T-helper 2 cell (primary cell): ENCODE measurements at places on chromosomes 13 and 19.

DNA sequence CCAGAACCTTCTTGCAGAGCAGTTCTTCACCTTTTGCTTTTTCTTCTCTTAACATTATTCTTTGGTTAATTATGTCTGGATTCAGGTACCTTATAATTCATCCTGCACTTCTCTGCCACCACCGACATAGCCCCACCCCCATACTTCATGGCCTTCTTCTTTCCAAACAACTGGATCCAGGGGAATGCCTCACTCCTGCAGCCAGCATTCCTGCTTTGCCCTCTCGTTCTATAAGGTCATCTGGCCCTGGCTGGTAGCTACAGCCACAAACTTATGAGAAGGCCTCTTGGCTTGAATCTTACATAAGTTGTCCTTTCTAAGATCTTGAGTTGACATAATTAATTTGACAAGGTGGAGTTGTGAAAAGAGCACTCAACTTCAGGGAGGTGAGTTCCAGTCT, 84.1 kb upstream of the FRY start:
- no peak for DNase-seq

- DNase-seq, result no peak
Observed at GRCh38 chr13:31037874-31038500, 105.5 kb downstream of the TEX26 start.

DNA sequence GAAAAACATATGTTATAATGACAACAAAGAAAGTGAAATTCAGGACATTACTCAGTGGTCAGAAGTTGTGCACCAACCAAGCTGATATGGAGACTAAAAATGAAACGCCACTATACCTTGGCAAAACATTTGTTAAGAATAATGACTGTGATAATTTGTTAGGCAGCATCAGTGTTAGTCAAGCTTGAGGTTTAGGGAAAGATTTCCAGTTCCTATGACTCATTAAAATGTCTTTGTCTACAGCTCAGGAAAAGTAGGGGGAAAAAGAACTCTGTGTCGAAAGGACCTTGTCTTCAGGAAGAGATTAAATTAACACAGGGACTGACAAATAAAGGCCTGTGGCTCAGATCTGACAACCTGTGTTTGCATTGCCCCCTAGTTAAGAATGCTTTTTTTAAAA, 764.1 kb upstream of the SLITRK6 start:
- DNase-seq, result no peak

DNA sequence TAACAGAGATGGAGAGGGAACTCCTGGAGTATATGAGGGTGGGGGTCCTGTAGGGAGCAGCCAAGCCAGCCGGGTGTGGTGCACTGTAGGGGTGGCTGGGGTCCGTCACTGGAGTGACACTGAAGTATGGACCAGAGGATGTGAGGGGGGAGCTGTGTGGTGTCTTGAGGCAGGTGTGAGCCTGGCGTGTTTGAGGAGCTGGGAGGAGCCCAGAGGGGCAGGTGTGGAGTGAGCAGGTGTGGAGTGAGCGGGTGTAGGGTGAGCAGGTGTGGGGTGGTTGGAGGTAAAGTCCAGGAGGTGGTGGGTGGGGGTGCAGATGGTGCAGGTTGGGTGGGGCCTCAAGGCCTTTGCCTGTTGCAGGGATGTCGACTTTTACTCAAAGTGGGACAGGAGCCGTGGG, 5.9 kb downstream of the B3GNT8 start:
- DNase-seq, result no peak

GRCh38 chr19:11012507-11012906, 51.7 kb downstream of the SMARCA4 start:
- DNase-seq, result no peak

DNA sequence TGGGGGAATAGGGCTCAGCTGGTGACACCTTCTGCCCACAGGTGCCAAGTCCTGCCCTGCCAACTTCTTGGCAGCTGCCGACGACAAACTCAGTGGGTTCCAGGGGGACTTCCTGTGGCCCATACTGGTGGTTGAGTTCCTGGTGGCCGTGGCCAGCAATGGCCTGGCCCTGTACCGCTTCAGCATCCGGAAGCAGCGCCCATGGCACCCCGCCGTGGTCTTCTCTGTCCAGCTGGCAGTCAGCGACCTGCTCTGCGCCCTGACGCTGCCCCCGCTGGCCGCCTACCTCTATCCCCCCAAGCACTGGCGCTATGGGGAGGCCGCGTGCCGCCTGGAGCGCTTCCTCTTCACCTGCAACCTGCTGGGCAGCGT, 2.1 kb downstream of the P2RY11 start:
- DNase-seq, result no peak

DNA sequence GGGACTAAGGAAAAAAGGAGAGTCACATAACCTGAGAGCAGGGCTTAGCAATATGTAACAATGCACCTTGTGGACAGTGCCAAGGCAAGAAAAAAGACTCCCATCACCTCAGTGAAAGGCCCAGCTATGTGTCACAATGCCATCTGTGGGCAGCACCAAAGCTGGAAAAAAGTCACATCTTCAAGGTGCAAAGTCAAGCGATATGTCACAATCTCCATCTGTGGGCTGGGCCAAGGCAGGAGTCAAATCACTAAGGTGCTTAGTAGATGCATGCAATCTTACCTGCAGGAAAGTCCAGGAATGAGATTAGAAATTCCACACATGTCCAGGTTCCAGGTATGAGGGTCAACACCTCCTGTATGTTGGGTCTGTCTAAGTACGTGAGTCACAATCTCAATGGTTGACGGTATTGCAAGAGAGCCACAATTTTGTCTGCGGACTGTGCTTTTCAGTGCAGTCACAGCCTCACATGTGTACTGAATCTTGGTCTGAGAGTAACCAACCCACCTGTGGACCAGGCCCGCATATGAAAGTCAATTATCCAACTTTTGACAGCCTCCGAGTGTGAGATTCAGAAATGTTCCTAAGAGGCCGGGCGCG, 14.8 kb upstream of the ZNF43 start:
- no peak for DNase-seq

DNA sequence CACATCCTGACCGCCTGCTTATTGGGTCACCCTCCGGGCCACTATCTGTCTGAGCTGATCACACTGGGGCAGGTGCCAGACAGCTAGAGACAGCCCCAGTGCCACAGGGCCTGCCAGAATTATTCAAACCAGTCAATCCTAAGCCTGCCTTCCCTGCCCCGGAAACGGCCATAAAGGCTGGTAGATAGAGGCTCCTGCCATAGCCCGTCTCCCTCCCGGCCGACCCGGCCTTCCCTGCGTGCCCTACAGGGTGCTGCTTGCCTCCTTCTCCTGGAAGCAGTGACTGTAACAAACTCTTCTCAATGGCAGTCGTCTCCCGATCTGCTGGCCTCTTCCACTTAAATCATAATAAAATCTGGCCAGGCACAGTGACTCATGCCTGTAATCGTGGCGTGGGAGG, 158.6 kb upstream of the SOX1 start:
- no peak for DNase-seq

DNA sequence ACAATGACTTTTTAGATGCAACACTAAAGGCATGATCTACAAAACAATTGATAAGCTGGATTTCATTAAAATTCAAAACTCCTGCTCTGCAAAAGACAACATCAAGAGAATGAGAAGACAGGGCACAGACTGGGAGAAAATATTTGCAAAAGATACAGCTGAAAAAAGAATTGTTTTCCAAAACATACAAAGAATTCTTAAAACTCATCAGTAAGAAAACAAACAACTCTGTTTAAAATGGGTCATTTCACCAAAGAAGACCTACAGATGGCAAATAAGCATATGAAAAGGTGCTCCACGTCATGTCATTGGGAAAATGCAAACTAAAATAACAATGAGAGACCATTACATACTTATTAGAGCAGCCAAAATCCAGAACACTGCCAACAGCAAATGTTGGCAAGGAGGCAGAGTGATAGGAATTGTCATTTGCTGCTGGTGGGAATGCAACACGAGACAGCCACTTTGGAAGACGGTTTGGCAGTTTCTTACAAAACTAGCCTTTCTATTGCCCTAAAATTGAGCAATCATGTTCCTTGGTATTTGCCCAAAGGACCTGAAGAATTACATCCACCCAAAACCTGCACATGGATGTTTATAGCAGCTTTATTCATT, 39.2 kb downstream of the FLT1 start:
- no peak for DNase-seq

DNA sequence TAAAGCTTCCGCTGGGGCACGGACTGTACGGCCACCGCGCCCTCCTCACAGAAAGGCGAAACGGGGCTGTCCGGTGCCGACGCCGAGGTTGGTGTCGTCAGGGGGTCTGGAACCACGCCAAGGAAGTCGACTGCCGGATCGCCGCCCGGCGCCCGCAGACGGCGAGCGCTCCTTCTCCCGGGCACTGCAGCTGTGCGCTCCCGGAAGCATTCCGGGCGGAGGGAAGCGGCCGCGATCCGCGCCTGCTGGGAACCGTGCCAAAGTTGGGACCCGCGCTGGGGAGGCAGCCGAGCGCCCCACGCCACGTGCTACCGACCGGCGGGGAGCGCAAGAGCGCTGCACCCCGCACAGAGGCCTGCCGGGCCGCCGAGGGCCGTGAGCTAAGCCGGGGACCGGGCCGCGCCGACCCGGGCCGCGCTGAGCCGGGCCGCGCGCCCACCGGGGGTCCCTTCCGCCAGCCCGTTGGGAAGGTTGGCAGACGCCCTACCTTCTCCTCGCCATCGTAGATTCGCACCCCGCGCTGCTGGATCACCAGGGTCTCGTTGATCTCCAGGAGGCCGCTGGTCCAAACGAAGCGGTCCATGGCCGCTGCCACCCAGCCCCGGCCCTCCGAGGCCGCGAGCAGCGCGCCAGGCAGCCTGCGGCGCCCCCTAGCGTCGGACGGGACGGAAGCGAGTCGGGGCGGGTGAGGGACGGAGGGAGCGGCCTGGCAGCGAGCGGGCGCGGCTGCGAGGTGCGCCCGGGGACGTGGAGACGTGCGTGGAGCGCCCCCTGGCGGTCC, at the start of gene VPS36:
Gene VPS36, minus strand, starts transcription at position 623 of the 781 bp plus-strand sequence. Its CDS starts 40 bp downstream, at position 583.
- DNase-seq, result peak; percentile 94

GRCh38 chr19:49939721-49940481, 10.6 kb upstream of the NUP62 start:
- DNase-seq, result no peak

GRCh38 chr19:50501186-50501567, 9.8 kb downstream of the JOSD2 start:
- no peak for DNase-seq

GRCh38 chr13:25686831-25687470, 315.2 kb downstream of the ATP8A2 start:
- DNase-seq, result no peak

- DNase-seq, result no peak
Observed at GRCh38 chr13:50527612-50528509, 315.6 kb downstream of the DLEU7 start.

GRCh38 chr19:41194157-41194552, 1.1 kb downstream of the CYP2S1 start:
- no peak for DNase-seq

GRCh38 chr19:3353493-3353892, 12.9 kb upstream of the NFIC start:
- DNase-seq, result no peak

GRCh38 chr13:30735025-30735871, at the start of gene ALOX5AP:
Gene ALOX5AP, plus strand, starts transcription at chr13:30735543. Its CDS starts 63 bp downstream, at chr13:30735606.
- peak; percentile 87 for DNase-seq

GRCh38 chr13:48014359-48014758, 13.3 kb upstream of the SUCLA2 start:
- no peak for DNase-seq

GRCh38 chr13:33174491-33174890, 111.1 kb downstream of the STARD13 start:
- no peak for DNase-seq

GRCh38 chr13:88112526-88112925, 441.4 kb downstream of the SLITRK5 start:
- no peak for DNase-seq

- DNase-seq, result no peak
Observed at GRCh38 chr19:18292810-18293641, 11.6 kb upstream of the JUND start.

DNA sequence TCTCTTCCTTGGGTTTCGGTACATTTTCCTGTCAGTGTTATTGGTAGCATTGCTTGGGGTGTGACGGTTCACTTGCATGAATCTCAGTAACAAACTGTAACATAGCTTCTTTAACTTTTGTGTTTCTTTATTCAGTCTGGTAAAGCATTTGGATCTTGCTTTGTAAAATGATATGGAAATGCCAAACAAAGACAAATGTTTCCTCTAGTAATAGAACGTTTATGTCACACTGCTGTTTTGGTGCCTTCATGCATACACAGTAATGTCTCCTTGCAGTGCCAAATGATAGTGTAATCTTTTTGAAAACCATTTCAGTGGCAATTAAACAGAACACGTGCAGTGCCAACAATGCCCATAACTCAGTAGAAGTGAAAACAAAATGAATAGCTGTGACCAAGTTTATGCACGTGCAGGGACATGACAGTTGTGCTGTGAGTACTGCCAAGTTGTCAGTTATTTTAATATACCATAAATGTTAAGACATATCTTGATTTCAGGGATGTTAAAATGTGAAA, 110.8 kb downstream of the RXFP2 start:
- DNase-seq, result no peak

DNA sequence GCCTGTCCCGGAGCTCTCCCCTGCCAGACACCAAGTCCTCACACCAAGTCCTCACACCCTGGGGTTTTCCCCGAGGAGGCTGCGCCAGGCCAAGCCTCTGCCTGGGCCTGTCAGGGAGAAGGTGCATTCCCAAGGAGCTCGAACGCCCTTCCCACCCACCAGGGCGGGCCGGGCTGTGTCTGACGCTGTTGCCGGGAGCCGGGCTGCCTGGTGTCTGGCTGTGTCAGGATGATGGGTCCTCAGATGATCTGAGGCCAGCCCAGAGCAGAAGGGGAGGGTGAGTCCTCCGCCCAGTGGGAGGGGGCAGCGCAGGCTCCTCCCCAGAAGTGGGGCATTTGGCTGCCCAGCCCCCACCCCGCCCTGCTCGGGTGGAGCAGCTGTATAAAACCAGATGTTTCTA, 2.3 kb upstream of the HAS1 start:
- no peak for DNase-seq

DNA sequence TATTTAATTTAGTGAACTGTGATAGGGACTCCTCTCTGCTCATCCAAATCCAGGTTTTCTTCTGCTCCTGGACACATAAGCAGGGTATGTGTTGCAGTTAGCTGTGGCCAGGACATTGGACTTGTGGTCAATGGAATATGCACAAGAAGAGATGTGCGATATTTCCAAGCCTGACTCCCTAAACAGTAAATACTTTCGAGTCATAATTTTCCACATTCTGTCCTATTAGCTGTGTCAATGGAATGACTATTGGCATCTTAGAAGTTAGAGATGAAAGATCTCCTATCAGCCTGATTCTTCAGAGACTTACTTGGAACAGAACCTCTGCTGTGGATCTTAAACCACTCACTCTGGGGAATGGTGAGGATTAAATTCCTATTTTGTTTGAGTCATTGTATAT, 771.0 kb downstream of the EFNB2 start:
- DNase-seq, result no peak

GRCh38 chr13:39417643-39418042, 185.3 kb downstream of the LHFPL6 start:
- DNase-seq, result no peak

DNA sequence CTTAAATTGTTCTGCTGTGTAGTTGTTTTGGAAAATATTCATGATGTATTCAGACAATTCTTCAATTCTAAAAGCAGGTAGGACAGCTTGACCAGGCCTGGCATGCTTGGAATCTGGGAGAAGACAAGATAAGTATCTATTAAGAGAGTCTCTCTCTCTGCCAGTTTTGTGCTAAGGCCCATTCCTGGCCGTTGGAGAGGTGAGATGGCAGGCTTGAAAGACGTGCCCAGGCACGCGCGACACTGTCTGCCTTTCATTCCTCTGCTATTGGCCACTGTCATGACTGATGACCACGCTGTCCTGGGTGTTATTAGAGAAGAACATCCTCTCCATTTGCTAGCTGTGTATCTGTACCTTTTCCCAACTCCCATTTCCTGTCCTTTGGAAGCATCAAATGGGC, 90.3 kb downstream of the LHFPL6 start:
- no peak for DNase-seq

- DNase-seq, result no peak
Observed at GRCh38 chr13:34886987-34887386, 55.1 kb upstream of the NBEA start.
